ENCODE measurements at places on chromosomes 7 and 10.

DNA sequence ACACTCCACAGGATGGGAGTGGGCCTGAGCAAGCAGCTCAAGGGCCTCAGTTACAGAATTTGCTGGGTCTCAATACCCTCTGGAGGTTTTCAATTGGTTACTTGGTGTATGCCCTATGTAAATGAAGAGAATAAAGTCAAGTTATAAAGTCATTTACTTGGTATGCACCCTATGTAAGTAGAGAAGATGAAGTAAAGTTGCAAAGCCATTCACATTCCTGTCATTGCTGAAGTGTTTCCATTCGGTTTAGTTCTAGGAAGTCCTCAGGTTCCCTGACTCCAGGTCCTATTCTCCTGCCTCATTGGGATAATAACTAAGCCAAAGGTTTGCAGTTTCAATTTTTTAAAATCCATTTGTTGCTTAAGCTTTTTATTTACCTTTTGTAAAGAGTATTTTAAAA, 272.6 kb upstream of the NPSR1 start:
- no peak for DNase-seq

- no peak for DNase-seq
These were observed 939 bp upstream of the VAX1 start for GRCh38 chr10:117138838-117139580.

- no peak for DNase-seq
These were observed 763.3 kb downstream of the SORCS1 start for GRCh38 chr10:106401161-106401560.

GRCh38 chr7:101964680-101965452, 147.4 kb downstream of the CUX1 start:
- DNase-seq: no peak

DNA sequence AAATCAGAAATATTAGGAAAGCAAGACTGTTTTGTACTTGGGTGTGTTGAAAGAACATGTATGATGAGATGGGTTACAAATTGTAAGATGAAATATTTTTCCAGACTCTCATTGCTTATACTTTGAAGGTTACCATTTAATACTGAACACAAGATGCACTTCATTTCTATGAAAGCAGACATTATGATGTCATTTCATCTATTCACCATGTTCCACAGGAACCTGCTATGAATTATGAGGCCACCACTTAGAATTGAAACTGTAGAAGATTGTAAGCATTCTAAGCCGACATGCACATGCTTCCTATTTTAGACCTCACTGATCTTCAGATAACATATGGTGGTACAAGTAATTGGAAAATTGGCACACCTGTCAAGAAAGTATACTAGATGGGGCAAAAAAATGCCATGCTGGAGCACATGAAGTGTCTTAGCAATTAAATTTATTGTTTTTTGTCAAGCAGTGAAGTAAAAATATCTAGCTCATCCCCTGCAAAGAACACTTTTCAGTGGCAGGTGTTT, 195.0 kb downstream of the PHF14 start:
- DNase-seq: no peak

DNA sequence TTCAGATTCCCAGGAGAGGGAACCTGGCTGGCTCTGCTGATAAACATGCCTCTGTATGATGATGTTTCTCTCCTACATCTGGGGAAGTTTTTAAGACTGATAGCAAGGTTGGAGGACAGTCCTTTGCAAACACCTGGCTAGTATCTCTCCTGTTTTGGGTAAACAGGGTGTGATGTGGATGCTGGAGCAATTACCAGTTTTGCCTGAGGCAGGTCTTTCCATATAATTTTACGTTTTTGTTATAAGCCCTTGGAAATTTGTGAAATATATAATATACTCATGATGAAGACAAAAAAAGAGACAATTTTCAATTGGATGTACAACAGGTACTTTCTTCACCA, 138.6 kb downstream of the ADAM22 start:
- no peak for DNase-seq

- peak; percentile 52 for DNase-seq
These were observed 6.5 kb downstream of the DUSP5 start for GRCh38 chr10:110504111-110504735.

- DNase-seq: no peak
These were observed 6.5 kb downstream of the ATP5F1C start for GRCh38 chr10:7794251-7795026.

GRCh38 chr10:4239186-4239585, 454.2 kb upstream of the KLF6 start:
- DNase-seq: no peak

GRCh38 chr10:45249978-45250693, 65.3 kb downstream of the OR13A1 start:
- DNase-seq: no peak

- DNase-seq: no peak
These were observed at the start of gene ARHGAP22 for GRCh38 chr10:48604991-48605508. Gene ARHGAP22, minus strand, starts transcription at chr10:48605073. Its CDS starts 277 bp downstream, at chr10:48604796.

- DNase-seq: no peak
These were observed 216.1 kb downstream of the CCDC3 start for GRCh38 chr10:12785415-12785831.

DNA sequence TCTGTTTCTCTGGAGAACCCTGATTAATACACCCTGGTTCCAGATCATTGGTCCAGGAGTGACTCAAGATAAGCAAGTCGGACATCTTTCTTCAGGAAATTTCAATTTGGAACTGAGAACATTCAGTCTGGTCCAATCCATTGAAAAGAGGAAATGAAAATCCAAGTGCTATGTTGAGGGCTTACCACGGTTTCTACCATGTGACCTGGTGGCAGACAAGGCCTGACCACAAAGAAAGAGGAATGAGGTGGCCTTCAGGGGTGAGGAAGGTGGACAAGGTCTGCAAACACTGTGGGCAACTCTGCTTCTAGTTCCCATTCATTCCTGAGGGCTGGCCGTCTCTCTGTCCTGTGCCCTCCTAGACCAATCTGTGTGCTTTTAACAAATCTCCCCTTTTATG, 149.2 kb upstream of the GHITM start:
- DNase-seq: no peak

- no peak for DNase-seq
These were observed 119.9 kb upstream of the TMEM106B start for GRCh38 chr7:12091231-12091630.

DNA sequence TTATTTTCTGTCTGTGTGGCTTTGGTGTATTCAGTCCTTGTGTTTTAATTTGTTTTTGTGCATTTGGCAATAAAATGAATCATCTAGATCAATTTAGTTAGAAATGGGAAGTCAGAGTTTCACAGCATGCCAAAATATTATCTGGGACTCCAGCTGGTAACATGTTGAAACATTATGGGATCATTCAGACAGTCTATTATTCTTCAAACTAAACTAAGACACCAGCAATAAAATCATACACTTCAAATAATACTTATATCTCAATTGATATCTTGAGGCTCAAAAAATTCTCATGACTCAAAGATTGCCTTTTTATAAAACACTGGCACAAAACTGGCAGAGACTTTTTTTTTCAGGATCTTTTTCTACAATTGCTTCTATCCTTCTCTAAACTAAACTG, 5.8 kb upstream of the RP9 start:
- no peak for DNase-seq

GRCh38 chr7:146201945-146202344, 85.3 kb downstream of the CNTNAP2 start:
- no peak for DNase-seq

Measured in stimulated activated CD4-positive, alpha-beta T cell treated with anti-CD3 and anti-CD28 coated beads, Interleukin-2, amount 100 ng/mL, for 4 hours (primary cell).